ENCODE measurements at places on chromosomes 6 and 20.

DNA sequence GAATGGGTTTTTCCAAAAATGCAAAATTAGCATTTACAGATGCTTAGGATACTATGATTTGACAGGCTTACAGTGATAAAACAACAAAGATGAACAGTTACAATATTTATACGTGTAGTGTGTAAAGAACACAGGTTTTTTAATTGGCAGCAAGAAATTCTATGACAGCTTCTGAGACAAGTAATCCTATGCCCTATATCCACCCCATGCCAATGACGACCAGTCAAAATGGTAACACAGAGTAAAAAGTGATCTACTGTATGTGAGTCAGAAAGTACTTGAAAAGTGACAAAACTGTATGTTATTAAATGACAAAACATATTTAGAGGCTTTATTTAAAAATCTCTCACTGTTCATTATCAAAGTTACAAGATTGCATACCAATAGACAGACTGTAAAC is 99.5 kb downstream of the PRDM1 start:
- DNase-seq: no peak

GRCh38 chr6:101935732-101936131 is 542.2 kb downstream of the GRIK2 start:
- DNase-seq: peak; percentile 12

- peak; percentile 92 for DNase-seq
Measured at GRCh38 chr6:106163966-106164877, 78.1 kb downstream of the PRDM1 start.

GRCh38 chr6:158481690-158482473 is 78.0 kb upstream of the TMEM181 start:
- DNase-seq: peak; percentile 55

- no peak for DNase-seq
Measured at GRCh38 chr6:153130515-153131036, 506 bp downstream of the RGS17 start.

GRCh38 chr20:38472513-38473366 is at the start of gene RALGAPB:
Gene RALGAPB, plus strand, starts transcription at chr20:38472843. Its CDS starts 15,590 bp downstream, at chr20:38488433.
- DNase-seq: peak; percentile 98

DNA sequence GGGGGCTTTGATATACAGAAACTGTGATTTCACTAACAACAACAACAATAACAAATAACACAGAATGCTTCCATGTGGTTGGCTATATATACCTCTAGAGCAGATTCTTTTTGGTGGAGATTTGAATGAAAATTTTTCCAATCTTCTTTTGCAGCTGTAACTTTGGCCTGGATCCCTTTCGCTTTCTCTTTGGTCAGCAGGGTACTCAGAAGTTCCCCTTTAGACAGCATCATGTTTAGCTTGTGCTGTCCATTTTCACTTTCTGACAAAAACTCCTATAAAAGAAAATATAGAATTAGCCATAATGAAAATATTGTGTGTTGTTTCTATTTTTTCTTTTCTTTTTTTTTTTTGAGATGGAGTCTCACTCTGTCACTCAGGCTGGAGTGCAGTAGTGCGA is 264.2 kb downstream of the SYNE1 start:
- no peak for DNase-seq
